Mucosa of descending colon (tissue), 3 donors: ENCODE measurements at places on chromosomes 7 and 10. TPM values are rescaled to one million over a fixed set of nuclear protein-coding genes. Genes with fewer than 3 reads are reported as not detected.

DNA sequence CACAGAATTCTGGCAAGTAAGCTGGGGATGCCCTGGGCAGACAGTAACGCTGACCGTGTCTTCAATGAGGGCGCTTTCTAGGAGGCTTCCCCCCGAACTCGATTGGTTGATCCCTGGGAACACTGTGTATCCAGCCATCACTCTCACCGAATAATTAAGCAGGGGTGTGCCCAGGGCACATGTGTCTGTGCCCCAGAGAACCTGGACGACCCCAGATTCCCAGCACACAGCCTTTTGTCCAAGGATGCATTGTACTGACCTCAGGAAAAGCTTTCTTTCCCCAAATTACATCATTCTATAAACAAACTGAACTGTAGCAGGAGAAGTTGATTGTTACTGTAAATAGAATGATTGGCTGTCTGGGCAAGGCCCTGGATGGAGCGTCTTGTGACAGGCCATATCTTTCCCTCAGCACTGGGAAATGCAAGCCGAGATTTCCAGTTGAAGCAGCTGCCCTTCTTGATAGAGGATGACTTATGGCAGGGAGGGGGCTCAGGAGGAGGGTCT is 6.6 kb upstream of the DEPP1 start:
- no peak for DNase-seq

DNA sequence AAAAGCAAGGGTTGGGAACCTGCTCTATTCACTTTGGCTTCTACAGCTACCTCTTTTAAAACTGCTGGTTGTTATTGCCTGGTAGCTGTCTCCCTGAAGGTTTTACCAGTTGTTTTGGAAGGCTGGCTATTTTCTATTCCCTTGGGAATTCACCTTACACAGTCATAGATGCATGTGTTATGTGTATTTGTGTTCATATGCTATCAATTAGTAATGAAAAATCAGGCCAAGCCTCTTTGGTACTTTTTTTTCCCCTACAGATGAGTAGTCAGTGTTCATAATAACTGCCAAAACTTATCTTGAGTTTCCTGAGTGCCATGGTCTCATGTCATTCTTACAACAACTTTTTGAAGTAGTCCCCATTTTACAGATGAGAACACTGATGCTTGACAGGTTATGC is 738.0 kb upstream of the GALNT17 start:
- no peak for DNase-seq

CUTC gene
- 10.7 TPM for total RNA-seq

GRCh38 chr10:89670926-89671325 is 25.9 kb upstream of the PANK1 start:
- DNase-seq: no peak

EVX1 gene
- 2.7 TPM for total RNA-seq

GRCh38 chr10:95237376-95238170 is 43.5 kb downstream of the ACSM6 start:
- no peak for DNase-seq

- DNase-seq: no peak
Observed at GRCh38 chr7:133514551-133514950, 261.7 kb downstream of the EXOC4 start.

- no peak for DNase-seq
Observed at GRCh38 chr10:98748298-98748697, 301.6 kb upstream of the HPS1 start.

GRCh38 chr10:49679480-49679893 is at the start of gene C10orf53:
Gene C10orf53, plus strand, starts transcription at chr10:49679651. Its CDS starts 47 bp downstream, at chr10:49679698.
- DNase-seq: peak; percentile 21

FRMD4A gene
- 40.6 TPM for total RNA-seq

GIMAP4 gene
- total RNA-seq: 18.1 TPM

- DNase-seq: no peak
Observed at GRCh38 chr7:111086532-111086931, 4.4 kb upstream of the LRRN3 start.

OR9A2 gene
- total RNA-seq: not detected

DNA sequence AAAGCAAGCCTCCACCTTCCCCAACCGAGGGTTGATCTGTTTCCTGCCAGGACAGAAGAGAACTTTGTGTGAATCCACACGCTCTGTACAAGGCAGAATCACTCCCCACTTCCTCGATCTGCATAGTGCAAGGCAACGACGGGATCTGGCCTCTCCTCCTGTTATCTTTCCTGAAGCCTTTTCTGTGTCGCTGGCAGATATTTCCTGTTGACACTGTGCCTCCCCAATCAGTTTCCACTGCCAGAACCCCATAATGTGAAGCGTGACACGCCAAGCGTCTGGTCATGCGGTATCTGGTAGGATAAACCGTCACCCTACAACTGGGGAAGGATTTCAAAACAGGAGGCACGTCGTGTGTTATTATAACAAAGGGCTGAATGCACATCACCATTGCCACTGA is 57.2 kb downstream of the FAM171A1 start:
- DNase-seq: no peak

DNA sequence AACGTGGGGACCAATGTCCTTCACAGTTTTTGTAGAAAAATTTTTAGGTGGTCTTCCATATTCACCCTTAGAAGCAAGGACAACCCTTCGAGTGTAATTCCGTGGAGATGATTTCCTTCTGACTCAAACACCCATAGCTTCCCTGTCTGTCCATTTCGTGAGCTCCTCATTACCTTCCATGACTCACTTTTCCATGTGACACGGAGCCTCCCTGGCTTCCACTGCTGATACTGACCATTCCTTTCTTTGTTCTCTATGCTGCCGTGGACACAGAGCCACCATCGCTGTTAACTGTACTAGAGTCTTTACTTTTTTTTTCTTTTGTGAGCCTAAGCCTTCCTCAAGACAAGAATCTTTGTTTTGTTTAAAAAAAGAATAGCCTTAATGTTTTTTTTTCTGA is 12.5 kb upstream of the ARMS2 start:
- DNase-seq: no peak

DNA sequence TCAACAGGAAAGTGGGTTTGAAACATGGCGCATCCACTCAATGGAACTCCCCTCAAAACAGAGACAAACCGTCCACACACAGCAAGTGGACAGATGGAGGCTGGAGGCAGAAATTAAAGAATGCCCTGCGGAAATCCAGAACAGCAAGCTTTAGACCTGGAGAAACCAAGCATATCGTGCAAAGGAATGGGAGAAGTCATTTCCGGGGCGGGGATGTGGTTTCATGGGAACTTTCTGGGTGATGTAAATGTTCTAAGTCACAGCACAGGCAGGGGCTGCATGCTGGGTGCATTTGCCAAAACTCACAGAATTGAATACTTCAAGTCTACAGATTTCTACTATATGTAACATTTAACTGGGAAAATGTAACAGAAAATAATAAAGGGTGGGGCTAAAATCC is 213.0 kb downstream of the PTPRN2 start:
- DNase-seq: no peak

GRCh38 chr7:101729241-101729883 is 88.1 kb upstream of the CUX1 start:
- peak; percentile 89 for DNase-seq

GRCh38 chr10:11884706-11885423 is 61.7 kb downstream of the PROSER2 start:
- DNase-seq: no peak

SEM1 gene
- total RNA-seq: 44.4 TPM

CARD11 gene
- 3.2 TPM for total RNA-seq

DNA sequence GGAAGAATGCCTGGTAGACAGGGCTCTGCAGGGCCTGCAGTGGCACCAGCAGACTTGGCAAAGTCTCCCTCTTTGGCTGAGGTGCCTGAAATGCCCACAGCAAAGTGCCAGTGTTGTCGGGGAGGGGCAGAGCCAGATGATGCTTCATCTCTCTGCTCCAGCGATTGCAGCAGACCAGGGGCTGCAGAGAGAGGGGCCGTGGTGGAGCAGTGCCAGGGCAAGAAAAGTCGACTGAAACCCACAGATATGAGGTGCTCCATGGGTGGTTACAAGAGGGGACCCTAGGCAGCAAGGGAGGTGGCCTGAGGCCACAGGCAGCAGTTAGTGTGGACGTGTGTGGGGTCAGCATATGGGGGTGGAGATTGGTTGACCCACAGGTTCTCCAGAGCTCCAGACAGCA is 123.5 kb upstream of the SHH start:
- no peak for DNase-seq

DNA sequence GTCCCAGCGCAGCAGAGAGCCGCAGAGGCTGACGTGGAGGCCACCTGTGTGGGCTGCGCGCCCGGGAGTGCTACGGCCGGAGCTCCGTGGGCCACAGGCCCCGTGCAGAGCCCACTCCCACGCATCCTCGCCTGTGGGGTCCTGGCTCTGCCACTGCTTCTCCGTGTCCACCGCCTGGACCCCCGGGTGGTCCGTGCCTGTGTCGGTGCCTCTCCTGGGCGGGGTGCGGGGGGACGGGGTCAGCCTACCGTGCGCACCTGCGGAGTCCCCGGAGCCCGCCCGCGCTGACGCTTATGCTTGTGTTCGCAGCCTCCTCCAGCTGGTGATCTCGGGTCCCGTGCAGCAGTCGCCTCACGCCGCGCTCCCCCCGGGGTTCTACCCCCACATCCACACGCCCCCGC is 7.8 kb upstream of the ZNF853 start:
- no peak for DNase-seq

VIPR2 gene
- total RNA-seq: 0.58 TPM

DNA sequence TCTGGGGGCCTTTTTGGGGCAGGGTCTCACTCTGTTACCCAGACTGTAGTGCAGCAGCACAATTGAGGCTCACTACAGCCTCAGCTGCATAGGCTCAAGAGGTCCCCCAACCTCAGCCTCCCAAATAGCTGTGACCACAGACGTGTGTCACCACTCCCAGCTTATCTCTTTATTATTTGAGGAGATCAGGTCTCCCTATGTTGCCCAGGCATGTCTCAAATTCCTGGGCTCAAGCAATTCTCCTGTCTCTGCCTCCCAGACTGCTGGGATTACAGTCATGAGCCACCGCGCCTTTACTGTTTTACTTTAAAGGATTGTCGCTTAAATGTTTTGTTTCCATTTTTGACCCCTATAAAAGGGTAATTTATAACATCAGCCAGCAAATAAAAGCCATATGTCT is 502.6 kb upstream of the AUTS2 start:
- DNase-seq: no peak

LDB1 gene
- total RNA-seq: 37.2 TPM

- DNase-seq: no peak
Observed at GRCh38 chr7:67566101-67566500, 569.5 kb downstream of the TYW1 start.

GRCh38 chr7:131424219-131424822 is 96.6 kb downstream of the MKLN1 start:
- DNase-seq: no peak
